ENCODE measurements at places on chromosomes 2 and 18.

DNA sequence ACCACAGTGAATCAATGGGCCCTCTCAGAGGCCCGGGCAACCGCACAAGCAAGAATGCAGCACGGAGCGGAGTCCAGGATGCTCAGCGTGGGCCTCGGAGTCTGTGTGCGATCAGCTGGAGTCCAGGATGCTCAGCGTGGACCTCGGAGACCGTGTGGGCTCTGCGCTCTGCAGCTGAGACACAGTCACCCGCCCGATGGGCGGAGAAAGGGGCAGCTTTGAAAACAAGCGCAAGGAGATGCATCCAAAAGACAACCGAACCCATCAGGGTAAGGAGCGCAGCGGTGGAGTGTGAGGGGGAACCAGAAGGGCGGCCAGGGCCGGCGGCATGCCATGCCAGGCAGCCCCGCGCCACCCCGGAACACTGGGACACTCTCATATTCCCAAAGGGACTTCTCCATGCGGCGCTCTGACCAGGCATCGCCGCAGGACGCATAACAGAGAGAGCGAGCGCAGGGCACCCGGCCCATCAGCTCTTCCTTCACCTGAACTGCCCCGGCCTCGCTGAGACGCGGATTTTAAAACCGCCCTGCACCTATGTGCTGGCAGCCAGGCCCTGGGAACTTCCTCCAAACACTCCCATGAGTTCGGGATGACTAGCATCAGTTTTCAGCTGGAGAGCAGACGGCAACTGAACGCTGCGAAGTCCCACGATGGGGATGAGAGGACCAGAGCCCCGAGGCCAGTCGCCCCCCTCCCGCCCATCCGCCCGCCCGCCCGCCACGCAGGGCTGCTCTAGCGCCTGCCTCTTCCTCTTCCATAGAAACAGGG is 44.7 kb downstream of the MC5R start:
- DNase-seq: no peak

DNA sequence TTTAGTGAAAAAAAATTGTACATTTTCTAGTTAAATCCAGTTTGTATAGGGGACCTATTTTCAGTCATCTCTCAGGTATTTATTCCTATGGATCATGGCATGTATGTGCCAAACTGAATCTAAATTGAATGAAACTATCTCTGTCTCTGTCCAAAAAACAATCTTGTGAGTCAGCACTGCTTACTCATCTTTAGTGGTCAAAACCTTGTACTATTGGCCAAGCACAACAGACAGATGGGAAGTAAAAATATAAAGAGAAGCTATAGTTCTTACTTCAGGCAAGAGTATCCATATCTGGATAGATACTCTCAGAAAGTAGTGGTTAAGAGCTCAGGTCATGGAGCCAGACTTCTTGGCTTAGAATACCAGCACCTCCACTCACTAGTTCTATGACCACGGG is 76.0 kb upstream of the KLHL14 start:
- DNase-seq: no peak

GRCh38 chr2:10655499-10656225 is 34.1 kb downstream of the NOL10 start:
- DNase-seq: no peak

GRCh38 chr2:626491-627339 is 50.5 kb downstream of the TMEM18 start:
- no peak for DNase-seq

DNA sequence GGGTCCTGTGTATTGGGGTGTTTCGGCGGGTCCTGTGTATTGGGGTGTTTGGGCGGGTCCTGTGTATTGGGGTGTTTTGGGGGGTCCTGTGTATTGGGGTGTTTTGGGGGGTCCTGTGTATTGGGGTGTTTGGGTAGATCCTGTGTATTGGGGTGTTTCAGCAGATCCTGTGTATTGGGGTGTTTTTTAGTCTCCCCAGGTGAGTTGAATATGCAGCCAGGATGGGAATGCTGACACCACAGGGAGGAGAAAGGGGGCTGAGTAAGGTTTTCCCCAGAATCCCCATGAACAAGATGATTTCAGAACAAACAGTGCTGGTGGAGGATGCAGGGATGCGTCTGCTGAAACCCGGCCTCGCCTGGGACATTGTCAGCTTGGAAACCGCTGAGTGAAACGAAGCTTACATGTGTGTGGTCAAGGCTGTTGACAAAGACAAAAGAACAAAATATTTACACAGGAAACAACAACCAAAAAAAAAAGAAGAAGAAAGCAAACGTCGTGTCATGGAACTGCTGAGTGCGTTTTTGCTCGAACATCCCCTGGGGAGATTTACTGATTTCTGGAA is 88.5 kb upstream of the ODC1 start:
- DNase-seq: no peak

- peak; percentile 58 for DNase-seq
Observed at GRCh38 chr18:11937874-11938478, 29.9 kb upstream of the MPPE1 start.

GRCh38 chr2:143347271-143347695 is 218.1 kb downstream of the ARHGAP15 start:
- no peak for DNase-seq

DNA sequence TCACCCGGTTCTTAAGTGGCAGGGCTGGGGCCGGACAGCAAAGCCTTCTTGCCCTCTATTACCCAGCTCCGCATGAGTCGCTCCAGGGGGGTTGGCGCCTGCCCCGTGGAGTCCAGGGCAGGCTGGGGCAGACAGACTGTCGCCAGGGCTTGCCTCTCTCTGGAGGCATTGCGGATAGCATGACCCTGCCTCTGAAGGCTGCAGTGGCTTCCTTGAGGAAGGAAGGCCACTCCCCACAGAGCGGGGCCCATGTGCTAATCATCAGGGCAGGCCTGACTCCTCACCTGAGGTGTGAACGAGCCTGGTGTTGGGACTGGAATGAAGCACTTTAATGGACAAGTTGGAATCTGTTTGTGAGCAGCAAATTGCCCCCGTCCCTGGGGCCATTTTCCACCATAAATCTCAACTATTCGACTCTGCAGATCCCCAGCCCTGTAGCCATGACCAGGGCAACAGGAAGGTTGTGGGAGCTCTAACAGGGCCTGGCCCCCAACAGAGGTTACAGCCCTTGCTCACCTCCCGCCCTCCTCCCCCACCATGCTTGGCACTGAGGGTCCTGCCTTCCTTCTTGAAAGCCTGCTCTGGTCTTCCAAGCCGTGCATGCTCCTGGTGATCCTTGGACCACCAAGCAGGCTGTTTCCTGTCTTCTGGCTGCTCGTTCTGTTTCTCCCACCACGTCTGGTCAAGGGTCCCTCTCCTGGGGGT is 144.9 kb upstream of the HAAO start:
- DNase-seq: no peak

- peak; percentile 41 for DNase-seq
Observed at GRCh38 chr18:48715711-48716361, 177.0 kb downstream of the CTIF start.

DNA sequence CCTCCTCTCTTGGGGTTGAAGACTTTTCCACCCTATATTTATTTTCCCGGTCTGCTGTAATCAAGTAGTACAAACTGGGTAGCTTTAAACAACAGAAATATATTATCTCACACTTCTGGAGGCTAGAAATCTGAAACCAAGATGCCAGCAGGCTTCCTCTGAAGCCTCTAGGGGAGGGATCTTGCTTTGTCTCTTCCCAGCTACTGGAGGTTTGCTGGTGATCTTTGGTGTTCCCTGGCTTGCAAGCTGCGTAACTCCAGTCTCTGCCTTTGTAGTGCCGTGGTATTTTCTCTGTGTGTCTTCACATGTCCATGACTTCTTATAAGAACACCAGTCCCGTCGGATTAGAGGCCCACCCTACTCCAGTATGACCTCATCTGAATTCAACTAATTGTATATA is 44.4 kb downstream of the MYO3B start:
- no peak for DNase-seq

GRCh38 chr2:10136101-10136934 is 13.8 kb downstream of the RRM2 start:
- no peak for DNase-seq

- DNase-seq: no peak
Observed at GRCh38 chr2:119772128-119772527, 12.4 kb downstream of the PTPN4 start.

GRCh38 chr2:174007010-174007409 is 41.8 kb upstream of the SP3 start:
- no peak for DNase-seq

- no peak for DNase-seq
Observed at GRCh38 chr2:84383271-84383670, 75.8 kb downstream of the SUCLG1 start.

GRCh38 chr2:3703757-3704355 is 481 bp downstream of the DCDC2C start:
- DNase-seq: no peak

DNA sequence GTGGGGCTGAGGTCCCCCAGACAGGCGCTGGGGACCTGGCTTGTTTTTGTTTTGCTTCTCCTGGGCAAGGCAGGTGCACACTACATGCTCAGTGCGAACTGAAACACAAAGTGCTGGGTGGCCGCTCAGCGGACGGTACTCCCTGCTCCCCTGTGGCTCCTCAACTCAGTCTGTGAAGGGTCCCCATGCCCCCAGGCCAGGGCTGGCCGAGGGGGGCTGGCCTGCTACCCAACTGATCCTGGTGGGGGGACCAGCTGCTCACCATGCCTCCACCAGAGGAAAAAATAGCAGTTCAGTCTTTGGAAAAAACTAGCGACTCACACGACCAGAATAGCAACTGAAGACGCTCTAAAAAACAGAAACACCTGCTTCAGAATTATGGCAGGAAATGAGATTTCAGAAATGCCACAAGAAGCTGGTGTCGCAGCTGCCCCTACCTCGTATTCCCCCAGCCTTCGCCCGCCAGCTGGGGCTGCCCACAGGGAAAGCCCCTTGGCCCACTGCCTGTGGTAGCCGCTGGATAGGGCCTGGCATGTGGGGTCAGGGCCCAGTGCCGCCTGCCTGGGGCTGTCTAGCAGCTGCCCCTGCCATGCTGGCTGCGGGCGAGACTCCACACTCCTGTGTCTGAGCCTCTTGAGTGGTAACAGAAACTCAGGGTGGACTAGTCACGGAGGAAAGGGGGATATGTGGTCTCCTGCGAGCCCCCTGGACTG is 43.7 kb downstream of the MEX3C start:
- no peak for DNase-seq

DNA sequence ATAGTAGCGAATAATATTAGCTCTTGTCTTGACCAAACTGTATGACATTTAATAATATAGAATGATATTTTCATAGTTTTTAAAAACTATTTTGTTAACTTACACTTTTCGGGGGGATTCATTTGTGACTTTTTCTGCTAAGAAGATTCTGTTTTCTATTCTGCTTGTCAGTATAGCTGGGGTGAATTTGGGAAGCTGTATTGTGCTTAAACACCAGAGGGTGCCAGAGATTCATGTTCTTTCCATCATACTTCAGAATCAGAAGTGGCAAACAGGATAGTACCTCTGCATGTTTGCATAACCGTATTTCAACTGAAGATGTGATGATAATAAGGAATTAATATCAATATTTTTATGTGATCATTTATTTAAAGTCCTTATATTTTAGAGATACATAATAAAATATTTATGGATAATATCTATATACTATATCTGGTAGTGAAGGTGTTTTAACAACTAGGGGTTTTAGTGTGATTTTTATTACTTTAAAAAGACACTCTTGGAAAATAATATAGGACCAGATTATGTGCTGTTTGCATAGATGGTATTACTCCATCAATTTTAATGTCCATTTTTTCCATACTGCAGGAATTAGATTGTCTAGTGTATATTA is 81.0 kb downstream of the TAF4B start:
- peak; percentile 12 for DNase-seq

DNA sequence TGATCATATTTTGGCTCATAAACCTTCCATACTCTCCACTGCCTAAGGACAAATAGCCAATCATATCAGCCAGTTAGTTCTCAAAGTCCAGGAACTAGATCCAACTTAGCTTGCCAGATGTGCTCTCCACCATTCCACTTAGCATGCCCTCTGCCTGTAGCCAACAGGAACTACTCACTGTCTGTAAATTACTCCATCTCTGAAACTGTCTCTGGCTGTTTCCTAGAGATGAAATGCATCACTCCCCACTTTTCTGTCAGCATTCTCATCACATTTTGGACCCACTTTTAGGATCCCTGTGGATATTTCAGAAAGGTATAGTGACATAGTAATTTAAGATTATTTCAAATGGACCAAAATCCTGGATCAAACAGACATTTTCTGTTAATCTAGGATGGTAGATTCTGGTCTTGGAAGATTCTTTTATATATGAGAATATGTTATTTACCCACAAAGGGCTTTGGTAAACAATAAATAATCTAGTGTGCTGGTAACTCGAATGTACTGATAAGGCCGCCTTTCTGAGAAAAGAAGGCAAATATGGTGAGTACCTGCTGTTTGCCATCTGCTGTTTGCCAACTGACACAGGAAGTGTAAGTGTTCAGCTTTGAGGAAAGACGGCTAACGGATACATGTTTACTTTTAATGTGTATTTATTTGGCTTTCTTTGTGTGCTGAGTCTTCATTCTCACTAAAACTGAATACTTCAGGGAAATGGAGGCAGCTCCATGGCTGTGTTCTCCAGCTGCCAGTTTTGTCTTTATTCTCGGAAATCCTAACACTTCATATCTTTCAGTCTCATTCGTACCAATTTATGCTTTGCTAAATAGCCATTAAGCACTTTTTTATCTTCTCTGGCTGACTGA is 79.5 kb downstream of the EVA1A start:
- DNase-seq: no peak

DNA sequence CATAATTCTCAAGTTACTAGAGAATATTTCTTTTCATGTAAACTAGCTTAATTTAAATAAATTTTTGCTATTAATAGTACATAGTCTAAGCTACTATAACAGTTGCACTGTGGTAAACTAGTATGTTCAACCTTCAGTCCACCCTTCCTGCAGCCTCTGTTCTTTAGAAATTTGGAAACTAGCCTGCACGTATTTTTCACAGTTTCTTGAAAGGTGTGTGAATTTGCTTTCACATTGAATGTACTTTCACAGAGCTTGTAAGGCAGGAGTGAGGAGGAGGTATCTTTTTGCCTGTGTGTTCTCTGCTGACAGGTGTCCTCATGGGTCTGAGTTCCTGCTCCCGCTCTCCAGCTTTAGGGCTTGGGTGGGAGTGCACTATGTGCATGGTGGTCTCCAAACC is 117.5 kb downstream of the ATP9B start:
- DNase-seq: no peak

DNA sequence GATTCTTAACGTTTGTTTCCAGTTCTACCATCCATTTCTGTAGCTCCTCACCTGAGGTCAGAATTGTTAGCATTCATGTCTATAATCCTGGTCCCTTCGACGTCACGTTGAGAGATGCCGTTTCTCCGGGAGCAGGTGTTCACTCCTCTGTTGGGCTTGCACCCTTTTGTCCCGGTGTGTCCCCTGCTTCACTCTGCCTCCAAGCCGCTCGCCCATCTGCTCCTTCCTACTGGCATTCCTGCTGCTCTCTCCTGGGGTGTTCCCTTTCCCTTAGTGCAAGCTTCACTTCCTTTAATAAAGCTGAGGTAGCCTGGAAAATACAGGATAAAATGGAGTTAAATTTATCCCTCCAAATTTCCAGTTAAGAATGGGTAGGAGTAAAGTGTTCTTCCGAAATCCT is 61.9 kb upstream of the CABYR start:
- DNase-seq: no peak

DNA sequence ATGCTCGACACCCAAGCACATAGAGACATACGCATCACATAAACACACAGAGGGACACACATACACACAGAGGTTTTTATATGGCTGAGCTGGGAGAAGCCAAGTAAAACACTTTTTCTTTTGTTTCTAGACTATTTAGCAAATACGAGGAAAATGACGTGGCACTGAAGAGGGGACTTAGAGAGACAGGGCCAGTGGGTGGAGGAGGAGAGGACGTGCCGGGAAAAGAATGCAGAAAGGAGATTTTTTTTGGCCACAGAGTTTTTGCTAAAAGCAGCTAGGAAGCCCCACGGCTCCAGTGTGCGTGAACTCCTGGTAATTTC is 168.5 kb upstream of the KLF7 start:
- DNase-seq: no peak

Data from bone marrow (tissue), 2 donors.